Forelimb muscle (tissue), 1 donor: ENCODE measurements at places on chromosomes 2 and 18. TPM values are rescaled to one million over a fixed set of nuclear protein-coding genes. Genes with fewer than 3 reads are reported as not detected.

GRCh38 chr2:224927646-224928173 is 114.6 kb downstream of the DOCK10 start:
- no peak for DNase-seq

DNA sequence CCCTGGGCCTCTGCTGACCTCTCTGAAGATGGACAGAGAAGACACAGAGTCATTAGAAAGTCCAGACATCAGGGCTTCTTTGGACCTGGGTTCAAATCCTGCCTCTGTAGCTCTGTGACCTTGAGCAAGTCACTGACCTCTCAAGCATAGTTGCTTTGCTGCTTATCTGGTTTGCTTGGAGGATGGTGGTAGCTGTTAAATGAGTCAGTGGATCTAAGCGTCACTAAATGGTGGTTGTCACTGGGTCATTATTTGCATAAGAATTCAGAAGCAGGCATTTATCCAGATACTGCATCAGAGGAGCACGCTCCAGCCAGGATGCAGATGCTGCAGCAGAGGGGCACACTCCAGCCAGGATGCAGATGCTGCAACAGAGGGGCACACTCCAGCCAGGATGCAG is 229.2 kb downstream of the GLI2 start:
- DNase-seq, result no peak

DNA sequence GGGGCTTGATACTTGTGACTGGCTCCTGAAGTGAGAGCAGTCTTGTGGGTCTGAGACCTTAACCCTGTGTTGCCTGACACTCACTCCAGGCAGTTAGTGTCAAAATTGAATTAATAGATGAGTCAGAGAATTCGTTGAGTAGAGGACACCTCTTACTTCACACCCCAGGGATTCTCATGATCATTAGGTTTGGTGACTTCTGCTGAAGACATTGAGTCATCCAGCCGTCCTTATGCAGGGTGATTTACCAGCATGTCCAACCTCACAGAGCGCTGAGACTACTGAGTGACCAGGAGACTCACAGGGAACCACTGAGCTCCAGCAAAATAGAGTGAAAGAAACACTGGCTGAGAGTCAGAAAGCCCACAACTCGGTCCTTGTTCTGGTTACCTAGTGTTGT is 36.0 kb upstream of the EVA1A start:
- DNase-seq, result no peak

DNA sequence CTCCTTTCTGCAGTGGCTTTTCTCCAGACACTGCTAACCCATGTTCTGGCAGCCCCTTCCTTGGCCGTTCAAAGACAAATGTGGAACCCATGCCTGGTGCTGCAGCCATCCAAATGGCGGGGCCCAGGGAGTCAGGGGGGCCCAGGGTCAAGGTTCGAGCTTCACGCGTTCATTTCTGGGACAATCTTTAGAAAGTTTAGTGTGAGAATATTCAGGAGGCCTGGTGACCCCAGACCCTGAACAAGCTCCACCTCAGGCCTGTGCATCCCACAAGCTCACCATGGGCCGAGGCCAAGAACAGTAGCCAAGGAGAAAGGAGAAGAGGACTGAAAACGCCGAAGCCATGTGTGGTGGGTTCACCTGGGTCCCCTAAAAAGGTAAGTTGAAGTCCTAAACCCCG is 54.4 kb downstream of the ANKMY1 start:
- DNase-seq, result no peak

- DNase-seq, result no peak
These were observed 40.4 kb upstream of the PDCL3 start for GRCh38 chr2:100522430-100522829.

DNA sequence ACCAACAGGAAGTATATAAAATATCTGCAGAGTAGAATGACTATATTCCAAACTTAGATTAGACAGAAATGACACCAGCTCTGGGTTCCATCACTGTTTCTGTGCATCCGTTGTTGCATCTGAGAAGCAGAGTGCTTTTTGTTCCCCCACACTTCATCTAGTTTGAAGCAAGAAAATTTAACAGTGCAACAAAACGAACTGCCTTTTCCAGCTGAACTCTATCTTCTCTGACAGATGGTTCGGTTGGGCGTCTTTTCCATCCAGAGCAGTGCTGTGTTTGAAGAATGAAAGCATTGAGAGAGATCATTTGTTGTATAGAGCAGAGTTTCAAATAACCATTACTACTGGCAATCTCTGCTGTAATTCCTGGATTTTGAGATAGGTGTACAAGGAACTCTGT is 757.5 kb downstream of the DPP10 start:
- no peak for DNase-seq

Gene POTEC
- polyA plus RNA-seq, result not detected

DNA sequence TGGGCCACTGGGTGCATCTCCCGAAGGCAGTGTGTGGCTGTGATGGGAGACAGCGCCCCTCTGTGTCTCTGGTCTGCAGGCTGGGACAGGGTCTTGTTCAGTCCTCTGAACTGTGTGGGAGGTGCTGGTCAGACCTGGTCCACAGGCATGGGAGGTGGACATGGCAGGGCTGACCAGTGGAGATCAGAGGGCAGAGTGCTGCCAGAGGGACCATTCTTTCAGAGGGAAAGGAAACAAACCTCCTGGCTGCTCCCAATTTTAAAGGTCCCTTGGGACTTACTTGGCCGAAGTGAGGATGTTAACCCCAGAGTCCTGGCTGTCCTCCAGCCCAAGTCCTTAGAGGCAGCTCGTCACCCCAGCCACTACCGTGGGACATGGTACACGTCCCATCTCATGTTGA is 4.0 kb downstream of the CAPN13 start:
- DNase-seq, result no peak

GRCh38 chr2:126645211-126645618 is 10.7 kb upstream of the GYPC start:
- no peak for DNase-seq

Gene SLC20A1
- 19.1 TPM for polyA plus RNA-seq

DNA sequence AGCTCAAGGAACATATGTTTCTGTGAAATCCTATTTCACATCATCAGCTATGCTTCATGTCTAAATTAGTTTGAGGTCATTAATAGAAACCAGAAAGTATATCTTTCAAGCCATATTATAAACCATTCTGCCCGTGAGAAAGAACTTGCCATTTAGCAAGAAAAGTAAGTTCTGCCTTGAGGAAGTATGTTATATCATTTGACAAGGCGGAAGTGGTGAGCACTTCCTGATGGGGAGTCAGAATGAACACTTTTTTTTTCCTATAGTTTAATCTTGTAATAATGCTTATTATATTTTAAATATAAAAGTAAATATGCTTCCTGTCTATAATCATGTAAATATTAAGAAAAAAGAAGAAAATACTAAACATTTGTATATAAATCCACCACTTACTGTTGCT is 39.3 kb upstream of the NRXN1 start:
- no peak for DNase-seq

DNA sequence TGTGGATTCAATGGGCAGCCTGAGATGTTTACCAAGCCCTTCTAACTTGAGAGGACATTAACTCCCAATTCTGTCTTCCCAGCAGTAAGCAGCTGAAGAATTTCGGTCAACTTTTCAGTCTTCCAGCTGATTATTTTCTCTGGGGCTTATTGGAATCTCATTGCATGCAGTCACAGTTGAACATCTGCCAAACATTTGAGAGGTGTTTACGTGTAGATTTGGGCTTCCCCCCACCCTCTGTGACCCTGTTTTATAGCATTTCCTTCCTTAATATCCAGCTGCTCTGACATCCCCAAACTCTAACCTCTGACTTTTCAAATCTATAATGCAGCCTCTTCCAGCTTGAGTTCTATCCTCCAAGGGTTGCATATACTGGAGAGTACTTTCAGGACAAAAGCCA is 16.5 kb upstream of the VIT start:
- no peak for DNase-seq

Gene GPR55
- polyA plus RNA-seq, result 0.04 TPM

DNA sequence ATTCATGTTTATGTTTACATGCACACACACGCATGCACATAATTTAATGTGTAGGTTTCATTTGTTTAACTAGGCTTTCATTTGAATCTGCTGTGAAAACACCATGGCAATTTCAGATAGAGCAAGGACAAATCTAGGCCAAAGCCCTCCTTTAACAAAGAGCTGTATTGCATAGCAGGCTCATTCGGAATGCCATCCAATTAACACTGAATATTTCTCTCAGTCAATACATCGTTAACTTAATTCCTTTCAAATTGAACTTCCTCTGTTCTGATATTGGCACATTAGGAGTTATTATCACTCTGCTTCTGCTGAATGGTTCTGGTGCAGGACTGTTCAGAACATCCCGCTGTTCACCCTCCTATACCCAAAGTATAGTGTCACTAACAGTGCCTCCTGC is 435.1 kb upstream of the CDH20 start:
- no peak for DNase-seq

Gene IL36RN
- polyA plus RNA-seq, result not detected

DNA sequence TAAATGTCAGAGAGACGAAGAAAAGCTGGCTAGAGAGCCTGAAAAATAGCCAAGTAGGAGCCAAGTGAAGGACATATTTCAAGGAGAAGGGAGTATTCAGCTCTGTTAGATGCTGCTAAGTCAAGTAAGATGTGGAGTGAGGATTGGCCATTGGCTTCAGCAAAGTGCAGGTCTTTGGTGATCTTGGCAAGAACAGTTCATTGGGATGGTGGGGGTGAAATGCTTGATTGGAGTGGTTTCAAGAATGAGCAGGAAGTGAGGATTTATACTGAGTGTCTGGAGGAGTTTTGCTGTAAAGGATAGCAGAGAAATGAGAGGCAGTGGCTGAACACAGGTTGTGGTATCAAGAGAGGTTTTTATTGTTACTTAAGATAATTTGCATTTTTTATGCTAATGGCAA is 139.7 kb downstream of the PRPF40A start:
- no peak for DNase-seq

Gene ERFE
- polyA plus RNA-seq, result 11.2 TPM

Gene ABCG5
- polyA plus RNA-seq, result 0.05 TPM

- no peak for DNase-seq
These were observed 70.9 kb upstream of the ERBB4 start for GRCh38 chr2:212609479-212609878.

Gene SERPINB7
- not detected for polyA plus RNA-seq

GRCh38 chr18:78768656-78769501 is 210.7 kb upstream of the SALL3 start:
- no peak for DNase-seq

DNA sequence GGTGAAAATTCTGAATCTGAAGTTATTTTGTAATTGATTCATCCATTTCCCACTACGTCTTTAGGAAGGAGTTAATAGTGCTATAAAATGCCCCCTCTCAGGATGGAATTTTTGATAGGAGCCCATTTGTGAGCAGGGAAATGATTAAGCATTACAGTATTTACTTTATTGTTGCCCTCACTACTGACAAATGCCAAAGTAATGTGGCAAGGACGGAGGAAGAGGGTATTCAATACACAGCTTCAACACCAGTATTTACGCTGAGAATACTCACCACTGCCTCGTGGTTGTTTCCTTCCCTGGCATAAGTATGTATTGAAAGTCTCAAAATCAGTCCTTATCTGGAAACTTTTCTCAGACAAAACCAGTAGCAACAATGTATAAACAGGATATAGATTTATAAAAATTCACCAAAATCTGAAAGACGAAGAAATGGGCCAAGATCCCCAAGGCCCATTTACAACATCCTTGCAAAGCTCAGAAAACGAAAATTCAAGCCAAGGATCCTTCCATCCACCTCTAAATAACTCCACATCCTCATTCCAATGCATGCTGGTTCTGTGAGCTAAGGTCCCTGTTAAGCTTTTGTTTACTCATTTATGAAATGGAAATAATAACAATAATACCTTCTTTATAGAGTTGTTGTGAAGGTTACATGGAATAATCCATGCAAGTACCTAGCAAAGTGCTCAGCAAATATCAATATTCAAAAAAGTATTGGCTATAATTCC is 29.3 kb downstream of the FEZ2 start:
- DNase-seq, result no peak

GRCh38 chr2:8416849-8417832 is 264.7 kb upstream of the ID2 start:
- no peak for DNase-seq

- DNase-seq, result no peak
These were observed 29.2 kb upstream of the ZDBF2 start for GRCh38 chr2:206245265-206245672.

GRCh38 chr2:20880221-20880771 is 57.4 kb upstream of the LDAH start:
- no peak for DNase-seq

- no peak for DNase-seq
These were observed 550.1 kb downstream of the SPAG16 start for GRCh38 chr2:213834331-213834730.

GRCh38 chr2:133333181-133333580 is 235.1 kb downstream of the NCKAP5 start:
- no peak for DNase-seq

- DNase-seq, result no peak
These were observed 66.3 kb upstream of the DARS1 start for GRCh38 chr2:136051725-136052048.

DNA sequence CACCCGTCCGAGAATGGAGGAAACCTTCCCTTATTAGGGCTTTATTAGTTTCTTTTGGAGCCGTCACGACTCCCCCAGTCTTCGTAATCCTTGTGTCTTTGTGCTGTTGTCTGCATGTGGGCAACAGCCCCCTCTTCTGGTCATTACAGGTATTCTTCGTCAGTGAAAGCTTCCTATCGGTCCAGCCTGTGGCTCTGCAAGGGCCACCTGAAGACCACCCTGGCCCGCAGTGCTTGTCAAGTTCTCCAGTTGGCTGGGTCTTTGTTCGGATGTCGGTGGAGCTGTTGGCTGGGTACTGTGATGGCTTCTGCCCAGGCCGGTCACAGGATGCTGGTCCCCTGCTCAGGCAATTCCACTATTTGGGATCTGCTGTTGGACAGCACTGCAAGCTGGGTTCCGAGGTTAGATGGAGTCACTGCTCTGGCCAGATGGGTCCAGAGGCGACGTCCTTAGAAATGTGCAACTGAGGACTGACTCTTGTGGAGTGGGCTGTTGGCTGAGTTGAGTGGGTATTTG is 19.2 kb downstream of the E2F6 start:
- peak; percentile 44 for DNase-seq

Gene GRP
- polyA plus RNA-seq, result not detected
